Smooth muscle cell of the coronary artery (primary cell): ENCODE measurements at places on chromosomes 4 and X. TPM values are rescaled to one million over a fixed set of nuclear protein-coding genes. Genes with fewer than 3 reads are reported as not detected.

UGT8 gene
- not detected in 2 replicates for total RNA-seq

MAGEE2 gene
- total RNA-seq = not detected in 2 replicates

KLF8 gene
- 0.47 and 0.90 TPM in 2 replicates for total RNA-seq

DOK7 gene
- 0.08 TPM in 1 of 2 replicates, not detected in the other for total RNA-seq

LAMTOR3 gene
- total RNA-seq = 18.0 and 23.1 TPM in 2 replicates

SLC30A9 gene
- 48.7 and 64.7 TPM in 2 replicates for total RNA-seq

GAGE2A gene
- total RNA-seq = not detected in 2 replicates

SFRP2 gene
- total RNA-seq = under 0.01 TPM in 1 of 2 replicates, not detected in the other

BTK gene
- 0.53 TPM in 1 of 2 replicates, not detected in the other for total RNA-seq

CT55 gene
- total RNA-seq = not detected in 2 replicates

FDCSP gene
- not detected in 2 replicates for total RNA-seq

UCHL1 gene
- total RNA-seq = 107 and 149 TPM in 2 replicates

POLR2B gene
- total RNA-seq = 93.5 and 147 TPM in 2 replicates

KIAA1210 gene
- total RNA-seq = not detected in 2 replicates

ANOS1 gene
- 0.94 and 11.7 TPM in 2 replicates for total RNA-seq
